Activated naive CD4-positive, alpha-beta T cell treated with anti-CD3 and anti-CD28 coated beads, Interleukin-2, amount 50 U/mL, for 72 hours (primary cell): ENCODE measurements at places on chromosomes 3 and 15.
A peak's percentile ranks its signal among the peaks of the same experiment; 100 is the strongest.

GRCh38 chr15:76840830-76841460 lies 64.2 kb downstream of the SCAPER start:
- DNase-seq, result no peak

GRCh38 chr3:125156456-125156855 lies 56.1 kb downstream of the SLC12A8 start:
- DNase-seq, result no peak

DNA sequence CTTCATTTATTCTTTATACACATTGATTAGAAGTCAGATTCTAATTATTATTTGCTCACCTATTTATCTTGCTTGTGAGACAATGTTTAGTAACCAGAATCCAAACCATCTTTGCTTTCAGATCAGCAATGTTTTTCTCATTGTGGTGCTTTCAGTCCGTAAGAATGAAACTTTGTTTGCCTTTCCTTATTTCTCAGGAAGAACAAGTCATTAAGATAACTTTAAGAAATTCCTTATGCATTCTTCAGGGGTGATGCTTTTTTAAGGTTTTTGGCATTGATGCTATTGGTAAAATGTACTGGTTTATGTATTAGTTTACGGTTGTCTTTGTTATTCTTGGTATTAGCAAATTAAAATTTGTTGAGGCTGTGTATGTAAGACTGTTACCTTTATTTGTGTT lies 120.8 kb upstream of the POU1F1 start:
- DNase-seq, result no peak

GRCh38 chr3:16600780-16601536 lies 4.3 kb downstream of the DAZL start:
- DNase-seq, result no peak

- DNase-seq, result no peak
Measured at GRCh38 chr15:64740311-64741170, 34.8 kb downstream of the RBPMS2 start.

GRCh38 chr3:182969277-182969676 lies 11.1 kb downstream of the DCUN1D1 start:
- no peak for DNase-seq

GRCh38 chr15:82710208-82710555 lies 507 bp upstream of the AP3B2 start:
- no peak for DNase-seq

DNA sequence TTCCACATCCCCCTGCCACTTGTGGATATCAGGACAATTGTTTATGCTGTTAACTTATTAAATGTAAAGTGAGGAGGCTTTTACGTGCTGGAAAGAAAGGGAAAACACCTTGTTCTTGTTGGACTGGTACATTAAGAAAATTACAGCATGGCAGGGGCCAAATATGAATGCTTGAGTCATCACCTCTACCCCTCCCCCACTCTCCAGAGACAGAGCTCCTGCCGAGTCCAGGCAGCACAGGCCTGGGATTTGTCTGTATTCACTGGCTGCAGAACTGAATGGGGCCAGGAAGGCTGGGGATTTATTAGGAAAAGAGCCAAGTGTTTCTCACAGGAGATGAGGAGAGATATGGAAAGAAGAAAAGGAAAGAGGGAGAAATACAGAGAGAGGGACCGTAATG lies 308.9 kb downstream of the EPHB1 start:
- DNase-seq, result no peak

DNA sequence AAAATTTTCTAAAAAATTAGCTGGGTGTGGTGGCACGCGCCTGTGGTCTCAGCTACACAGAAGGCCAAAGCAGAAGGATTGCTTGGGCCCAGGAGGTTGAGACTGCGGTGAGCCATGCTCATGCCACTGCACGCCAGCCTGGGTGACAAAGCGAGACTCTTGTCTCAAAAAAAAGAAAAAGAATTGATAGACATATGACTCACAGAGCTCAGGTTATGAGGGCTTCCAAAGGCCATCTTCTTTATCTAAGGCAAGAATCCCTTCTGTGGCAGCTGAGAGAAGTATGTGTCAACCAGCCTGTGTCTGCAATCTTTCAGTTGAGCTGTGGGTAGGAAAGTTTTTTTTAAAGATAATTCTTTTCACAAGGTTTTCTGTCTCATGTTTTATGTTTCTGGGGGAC lies 53.9 kb downstream of the MRPS25 start:
- DNase-seq, result no peak

GRCh38 chr3:194225988-194226663 lies 90.2 kb downstream of the HES1 start:
- DNase-seq, result no peak

- DNase-seq, result no peak
Measured at GRCh38 chr15:70835841-70836240, 18.1 kb downstream of the LARP6 start.

GRCh38 chr3:17025594-17026139 lies 140.9 kb downstream of the PLCL2 start:
- no peak for DNase-seq

- DNase-seq, result no peak
Measured at GRCh38 chr3:123853686-123854372, 30.3 kb downstream of the MYLK start.

- DNase-seq, result no peak
Measured at GRCh38 chr3:9542182-9542581, 11.4 kb downstream of the LHFPL4 start.

DNA sequence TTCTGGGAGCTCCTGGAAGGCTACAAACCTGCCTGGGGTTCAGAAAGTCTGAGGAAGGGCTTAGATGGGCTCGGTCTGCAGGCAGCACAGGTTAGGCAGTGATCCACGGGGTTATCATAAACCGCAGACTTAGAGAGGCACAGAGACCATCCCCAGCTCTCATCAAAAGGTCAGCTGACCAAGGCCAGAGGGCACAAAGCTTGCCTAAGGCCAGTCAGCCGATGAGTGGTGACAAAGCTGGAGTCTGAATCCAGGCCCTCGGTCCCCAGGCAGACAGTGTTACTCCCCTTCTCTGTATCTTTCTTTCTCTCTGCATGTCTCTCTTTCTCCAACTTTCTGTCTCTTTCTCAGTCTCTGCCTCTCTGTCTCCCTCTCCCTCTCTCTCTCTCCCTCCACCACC lies 56.5 kb downstream of the ADCY5 start:
- no peak for DNase-seq

DNA sequence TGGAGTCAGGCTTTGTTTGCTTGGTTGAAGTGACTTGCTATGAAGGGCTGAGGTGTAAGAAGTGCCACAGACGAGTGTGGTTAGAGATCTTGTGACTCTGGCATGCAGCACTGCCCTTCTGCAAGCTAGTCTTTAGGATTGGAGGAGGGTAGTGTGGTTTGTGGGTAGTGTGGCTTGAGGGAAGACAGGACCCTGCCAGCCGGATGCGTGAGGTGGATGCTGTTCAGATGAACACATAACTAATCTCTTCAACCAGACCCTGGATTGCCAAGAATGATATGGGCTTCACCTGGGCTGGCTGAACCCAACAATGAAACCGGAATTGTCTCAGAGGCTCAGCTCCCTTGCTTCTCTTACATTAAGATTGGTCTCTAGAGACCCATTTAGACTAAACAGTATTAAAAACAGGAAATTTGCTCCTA lies 32.7 kb downstream of the STARD9 start:
- peak; percentile 36 for DNase-seq

GRCh38 chr3:104717828-104718196 lies 648.9 kb upstream of the ALCAM start:
- DNase-seq, result no peak

- no peak for DNase-seq
Measured at GRCh38 chr15:56428821-56429458, 36.0 kb downstream of the MNS1 start.

GRCh38 chr3:79368403-79368802 lies 399.4 kb downstream of the ROBO1 start:
- DNase-seq, result no peak

DNA sequence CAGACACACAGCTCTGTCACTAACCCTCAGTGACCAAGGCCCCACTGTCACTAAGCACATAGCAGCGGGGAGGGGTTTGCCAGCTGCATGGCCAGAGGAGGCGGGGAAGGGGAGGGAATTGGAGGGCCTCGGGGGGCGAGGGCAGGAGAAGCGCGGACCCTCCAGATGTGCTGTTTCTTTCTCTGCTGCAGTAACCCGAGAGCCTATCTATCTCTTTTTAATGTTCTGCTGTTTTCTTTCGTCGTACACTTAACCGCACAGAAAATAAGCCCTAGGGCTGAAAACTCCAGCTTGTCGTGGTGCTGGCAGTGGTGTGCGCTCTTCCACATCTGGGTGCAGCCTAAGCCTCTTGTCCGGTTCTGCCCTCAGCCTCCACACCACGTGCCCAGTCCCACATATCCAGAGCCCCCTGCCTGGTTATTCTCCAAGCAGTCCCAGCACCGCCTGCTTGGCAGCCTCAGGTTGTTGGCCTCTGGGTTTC lies 51.1 kb downstream of the BDH1 start:
- DNase-seq, result no peak

GRCh38 chr15:29844290-29844903 lies 22.1 kb upstream of the TJP1 start:
- DNase-seq, result no peak

GRCh38 chr3:53799338-53799865 lies 46.8 kb downstream of the CHDH start:
- DNase-seq, result no peak

DNA sequence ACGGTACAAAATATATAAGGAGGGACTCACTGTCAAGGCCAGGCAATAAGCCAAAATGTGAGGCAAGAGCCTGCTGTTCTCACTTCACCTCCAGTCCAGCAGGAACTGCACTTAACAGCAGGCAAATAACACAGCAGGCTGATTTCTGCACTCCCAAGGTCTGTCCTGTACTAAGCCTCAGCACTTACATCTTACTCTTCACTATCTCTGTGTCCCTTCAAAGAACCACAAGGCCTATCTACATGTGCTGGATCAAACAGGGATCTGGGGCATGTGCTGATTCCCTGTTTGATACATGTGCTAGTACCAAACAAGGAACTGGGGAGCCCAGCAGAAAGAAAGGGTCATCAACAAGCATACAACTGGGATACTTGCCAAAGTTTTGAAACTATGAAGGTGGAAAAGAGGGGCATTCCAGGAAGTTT lies 22.2 kb downstream of the UACA start:
- no peak for DNase-seq

DNA sequence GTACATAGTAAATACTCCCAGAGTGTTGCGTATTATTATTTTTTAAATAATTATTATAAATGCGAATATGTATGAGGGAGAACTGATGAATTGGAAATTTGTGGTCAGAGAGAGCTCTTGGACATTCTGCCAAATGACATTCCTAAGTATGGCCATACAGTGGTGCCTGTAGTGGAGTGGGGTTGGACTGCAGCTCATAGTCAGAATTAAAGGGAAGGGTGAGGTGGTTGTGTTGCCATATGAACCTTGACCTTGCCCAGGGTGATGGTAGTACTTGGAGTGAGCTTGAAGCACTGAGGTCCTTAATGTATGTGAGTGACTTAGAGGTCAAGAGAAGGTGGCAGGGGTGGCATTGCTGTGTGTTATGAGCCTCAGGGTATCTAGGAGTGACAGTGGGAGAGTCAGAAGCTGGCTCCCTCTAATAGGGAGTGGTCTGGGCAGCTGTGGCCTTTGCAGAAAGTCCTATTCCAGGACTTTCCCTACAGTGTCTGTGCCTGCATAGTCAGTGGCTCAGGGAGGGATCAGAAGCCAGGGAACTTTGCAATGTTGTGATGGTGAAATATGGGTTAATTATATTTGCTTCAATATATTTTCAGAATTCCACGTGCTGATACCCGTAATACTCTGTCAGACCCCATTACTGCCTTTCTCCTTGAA lies 26.2 kb downstream of the PDE8A start:
- DNase-seq, result no peak

DNA sequence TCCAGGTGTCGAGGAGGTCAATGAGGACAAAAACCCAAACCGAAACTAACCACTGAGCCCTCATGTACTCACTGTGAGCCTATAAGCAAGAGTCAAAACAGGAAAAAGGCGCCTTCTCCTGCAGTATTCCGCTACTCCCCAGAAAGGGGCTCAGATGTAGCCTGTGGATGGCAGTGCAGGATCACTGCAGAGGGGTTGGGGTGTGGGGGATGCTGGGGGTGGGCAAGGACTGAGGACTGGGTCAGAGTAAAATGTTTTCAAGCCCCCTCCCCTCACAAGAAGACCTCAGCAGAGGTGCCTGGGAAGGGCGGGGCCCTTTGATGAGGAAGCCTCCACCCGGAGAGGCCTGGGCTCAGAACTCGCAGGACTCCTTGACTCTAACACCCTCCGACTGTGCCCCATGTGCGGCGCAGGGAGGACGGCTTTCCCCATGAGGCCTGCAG lies 170.1 kb downstream of the OSBPL10 start:
- no peak for DNase-seq

DNA sequence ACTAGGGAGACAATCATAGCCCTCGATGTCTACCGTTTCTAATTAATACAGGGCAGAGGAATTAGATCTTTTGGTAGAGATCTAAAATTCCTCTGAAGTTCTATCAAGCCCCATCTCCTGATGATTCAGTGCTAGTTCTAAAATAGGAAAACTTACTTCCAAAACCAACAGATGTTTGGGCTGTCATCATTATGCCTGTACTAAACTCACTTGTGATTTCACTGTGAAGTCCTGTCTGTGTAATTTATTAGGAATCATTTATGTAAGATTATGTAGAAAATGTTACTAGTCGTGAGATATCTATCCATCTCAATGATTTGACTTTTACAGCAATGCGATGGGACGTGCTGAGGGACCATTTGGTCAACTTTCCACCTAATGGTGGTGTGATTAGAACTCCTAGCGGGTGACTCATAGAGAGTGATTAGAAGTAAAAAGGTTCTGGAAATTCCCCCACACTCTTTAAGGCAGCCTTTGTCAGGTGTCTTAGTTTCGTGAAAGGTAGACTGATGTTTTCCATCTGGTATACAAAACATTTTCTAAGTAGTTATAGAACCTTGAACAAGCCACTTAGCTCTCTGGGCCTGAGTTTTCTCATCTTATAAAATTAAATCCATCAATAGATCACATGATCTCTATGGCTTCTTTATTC lies 34.2 kb downstream of the LIPC start:
- DNase-seq, result no peak

GRCh38 chr3:79767194-79767904 lies 449 bp downstream of the ROBO1 start:
- DNase-seq, result no peak

GRCh38 chr3:55455915-55456314 lies 31.2 kb downstream of the WNT5A start:
- no peak for DNase-seq

- DNase-seq, result no peak
Measured at GRCh38 chr3:182294696-182295095, 498.6 kb upstream of the ATP11B start.

GRCh38 chr3:119579366-119580066 lies at the start of gene ADPRH:
ADPRH (plus strand) TSS chr3:119579492; CDS start chr3:119582170, 2,678 bp downstream.
- DNase-seq, result peak; percentile 59

GRCh38 chr3:64884536-64884935 lies 196.7 kb upstream of the ADAMTS9 start:
- DNase-seq, result no peak

DNA sequence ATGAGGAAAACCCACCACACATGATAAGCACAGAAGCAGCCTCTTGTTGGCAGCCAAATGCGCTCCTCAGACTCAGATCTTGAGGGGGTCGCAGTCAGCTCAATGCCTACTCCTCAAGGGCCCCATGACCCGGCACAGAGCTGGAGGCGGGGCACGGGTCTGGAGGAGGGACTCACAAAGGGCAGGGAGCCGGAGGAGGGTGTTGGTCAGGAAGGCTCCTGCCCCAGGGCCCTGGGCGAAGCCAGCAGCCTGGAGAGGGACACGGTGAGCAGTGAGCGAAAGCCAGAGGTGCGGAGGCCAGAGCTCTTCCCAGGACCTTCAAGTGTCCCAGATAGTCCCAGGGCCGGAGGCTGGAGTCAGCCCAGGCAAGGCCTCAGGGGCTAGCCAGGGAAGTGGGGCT lies 9.8 kb downstream of the CACNA2D2 start:
- DNase-seq, result no peak

GRCh38 chr15:72198356-72199204 lies 993 bp upstream of the GRAMD2A start:
- DNase-seq, result peak; percentile 29
